ENCODE measurements at places on chromosomes 4 and X.

- no peak for DNase-seq
Observed at GRCh38 chrX:41388543-41388942, 54.6 kb downstream of the DDX3X start.

- DNase-seq = no peak
Observed at GRCh38 chrX:120536061-120536460, 24.7 kb downstream of the CUL4B start.

DNA sequence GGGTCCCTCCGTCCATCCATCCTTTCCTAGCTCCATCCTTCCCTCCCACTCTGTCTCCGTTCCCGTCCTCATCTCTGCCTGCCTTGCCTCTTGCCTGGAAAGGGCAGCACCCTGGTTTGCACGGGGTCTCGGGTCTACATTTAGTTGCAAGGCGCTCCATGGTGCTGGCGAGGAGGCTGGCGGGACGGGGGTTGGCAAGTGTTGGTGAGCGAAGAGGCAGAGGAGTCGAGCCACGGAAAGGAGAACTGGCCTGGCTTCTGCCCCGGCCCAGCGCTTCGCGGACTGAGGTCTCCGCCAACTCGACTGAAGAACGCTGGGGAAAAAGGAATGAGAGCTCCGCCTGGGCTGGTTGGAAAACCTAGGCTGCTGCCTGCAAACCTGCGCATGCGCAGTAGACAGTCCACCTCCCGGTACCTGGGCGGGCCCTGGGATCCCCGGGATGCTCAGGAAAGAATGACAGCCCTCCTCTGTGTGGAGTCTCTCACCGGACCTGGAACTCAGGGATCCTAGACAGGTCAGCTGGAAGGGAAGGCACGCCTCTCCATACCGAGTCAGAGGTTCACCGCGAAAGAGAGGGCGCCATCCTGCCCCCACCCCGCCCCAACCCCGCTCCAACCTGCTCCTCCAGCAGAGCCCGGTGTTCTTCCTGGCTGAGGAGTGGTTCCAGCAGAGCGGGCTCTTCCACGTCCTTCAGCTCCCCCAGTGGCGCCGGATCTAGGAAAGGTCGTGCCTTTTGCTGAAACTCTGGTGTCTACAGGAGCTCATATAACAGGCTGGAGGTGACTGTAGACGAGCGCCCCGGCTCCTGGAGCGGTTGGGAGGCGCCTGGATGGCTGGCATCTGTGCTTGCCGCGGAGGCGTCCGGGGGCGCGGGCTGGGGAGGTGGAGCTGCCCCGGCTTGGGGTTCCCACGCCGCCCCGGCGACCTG is 6.0 kb downstream of the FRG2 start:
- DNase-seq = no peak

GRCh38 chr4:47972181-47972580 is 44.3 kb downstream of the CNGA1 start:
- DNase-seq = no peak
